Aorta (tissue), 5 donors: ENCODE measurements at places on chromosomes 2 and 18.

GRCh38 chr2:67260343-67261277 is 136.5 kb upstream of the ETAA1 start:
- DNase-seq = peak; percentile 91

GRCh38 chr2:217332417-217332791 is 472.5 kb upstream of the TNP1 start:
- DNase-seq = no peak

DNA sequence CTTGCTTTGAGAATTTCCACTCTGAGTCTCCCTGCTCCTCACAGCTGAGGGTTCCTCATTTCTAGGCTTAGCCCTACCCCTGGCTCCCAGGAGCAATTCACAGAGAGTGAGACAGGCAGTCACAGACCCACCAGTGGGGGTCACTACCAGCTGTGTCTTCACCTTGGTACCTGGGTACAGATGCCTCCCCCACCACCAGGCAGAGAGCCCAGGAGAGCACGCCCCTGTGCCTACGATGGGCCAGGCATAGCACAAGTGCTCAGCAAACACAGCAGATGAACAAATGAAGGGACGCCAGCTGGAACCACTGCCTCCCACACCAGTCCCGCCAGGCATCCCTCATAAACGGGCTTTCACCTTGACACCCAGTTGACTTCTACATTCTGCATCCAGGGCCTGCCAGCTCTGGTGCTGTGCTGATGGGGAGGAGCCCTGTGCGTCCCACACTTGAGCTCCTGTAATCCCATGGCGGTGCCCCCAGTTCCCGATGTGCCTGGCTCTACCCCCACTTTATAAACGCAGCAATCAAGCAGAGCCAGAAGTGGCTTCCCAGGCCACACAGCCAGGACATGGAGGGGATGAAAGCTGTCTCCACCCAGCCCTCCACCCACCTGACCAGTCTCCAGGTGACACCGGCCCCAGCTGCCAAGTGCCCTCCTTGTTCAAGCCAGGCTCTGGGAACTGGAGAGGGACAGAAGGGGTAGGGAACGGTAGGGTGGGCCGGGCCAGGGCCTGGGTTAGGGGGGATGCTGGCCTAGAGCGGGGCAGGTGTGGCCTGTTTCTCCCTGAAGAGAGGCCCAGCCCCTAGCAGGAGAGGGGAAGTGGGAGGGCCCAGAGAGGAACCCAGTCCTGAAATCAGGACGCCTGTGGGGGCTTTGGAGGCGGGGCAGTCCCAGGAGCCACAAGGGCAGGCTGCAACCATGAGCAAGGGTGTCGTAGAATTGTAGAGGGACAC is 42.5 kb downstream of the SCTR start:
- no peak for DNase-seq

- no peak for DNase-seq
These were observed 185.8 kb upstream of the ACVR2A start for GRCh38 chr2:147659051-147659450.

DNA sequence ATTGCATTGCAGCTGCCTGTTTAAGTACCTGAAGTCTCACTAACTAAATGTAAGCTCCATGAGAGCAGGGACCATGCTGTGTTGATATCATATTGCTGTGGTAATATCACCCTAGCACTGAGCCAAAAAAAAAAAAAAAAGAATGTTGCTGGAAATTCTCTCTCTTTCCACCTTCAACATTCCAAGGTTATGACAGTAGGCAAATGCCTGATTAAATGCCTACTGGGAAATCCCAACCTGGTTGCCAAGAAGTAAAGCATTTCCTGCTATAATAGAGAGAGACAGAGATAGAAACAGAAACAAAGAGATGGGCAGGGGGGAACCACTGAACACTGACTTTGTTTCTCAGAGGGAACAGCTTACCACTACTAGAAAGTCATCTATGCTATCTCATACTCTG is 1604.2 kb downstream of the LRP1B start:
- no peak for DNase-seq

DNA sequence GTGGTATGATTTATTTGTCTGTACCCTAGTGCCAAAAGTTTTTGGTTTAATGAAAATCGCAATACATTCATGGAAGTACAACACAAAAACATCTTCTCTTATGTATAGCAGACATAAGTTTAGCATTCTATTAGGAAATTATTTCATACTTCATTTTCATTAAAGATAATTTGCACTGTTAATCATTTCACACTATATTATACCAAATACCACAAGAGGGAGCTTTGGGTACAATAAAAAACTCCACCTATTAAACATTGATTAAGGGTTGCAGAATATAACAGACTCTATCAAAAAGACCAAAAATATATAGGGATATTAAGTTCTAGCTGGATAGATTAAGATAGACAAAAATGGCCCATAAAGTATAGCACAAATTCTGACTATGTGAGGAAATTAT is 79.0 kb downstream of the SLC66A3 start:
- no peak for DNase-seq

GRCh38 chr2:109021895-109022300 is 32.9 kb upstream of the EDAR start:
- no peak for DNase-seq

DNA sequence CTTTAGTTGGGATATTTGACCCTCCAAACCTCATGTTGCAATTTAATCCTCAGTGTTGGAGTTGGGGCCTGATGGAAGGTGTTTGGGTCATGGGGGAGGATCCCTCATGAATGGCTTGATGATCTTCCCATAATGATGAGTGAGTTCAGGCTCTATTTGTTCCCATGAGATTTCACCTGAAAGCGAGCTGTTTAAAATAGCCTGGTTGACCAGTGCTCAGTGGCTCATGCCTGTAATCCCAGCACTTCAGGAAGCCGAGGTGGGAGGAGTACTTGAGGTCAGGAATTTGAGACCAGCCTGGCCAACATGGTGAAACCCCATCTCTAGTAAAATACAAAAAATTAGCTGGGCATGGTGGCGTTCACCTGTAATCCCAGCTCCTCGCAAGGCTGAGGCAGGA is 14.9 kb upstream of the PSME4 start:
- no peak for DNase-seq

GRCh38 chr18:70116949-70117348 is 88.5 kb downstream of the RTTN start:
- no peak for DNase-seq

- DNase-seq = no peak
These were observed 26.0 kb upstream of the FLACC1 start for GRCh38 chr2:201383136-201383535.

- DNase-seq = peak; percentile 76
These were observed 105.8 kb upstream of the SMAD2 start for GRCh38 chr18:48036226-48036625.

DNA sequence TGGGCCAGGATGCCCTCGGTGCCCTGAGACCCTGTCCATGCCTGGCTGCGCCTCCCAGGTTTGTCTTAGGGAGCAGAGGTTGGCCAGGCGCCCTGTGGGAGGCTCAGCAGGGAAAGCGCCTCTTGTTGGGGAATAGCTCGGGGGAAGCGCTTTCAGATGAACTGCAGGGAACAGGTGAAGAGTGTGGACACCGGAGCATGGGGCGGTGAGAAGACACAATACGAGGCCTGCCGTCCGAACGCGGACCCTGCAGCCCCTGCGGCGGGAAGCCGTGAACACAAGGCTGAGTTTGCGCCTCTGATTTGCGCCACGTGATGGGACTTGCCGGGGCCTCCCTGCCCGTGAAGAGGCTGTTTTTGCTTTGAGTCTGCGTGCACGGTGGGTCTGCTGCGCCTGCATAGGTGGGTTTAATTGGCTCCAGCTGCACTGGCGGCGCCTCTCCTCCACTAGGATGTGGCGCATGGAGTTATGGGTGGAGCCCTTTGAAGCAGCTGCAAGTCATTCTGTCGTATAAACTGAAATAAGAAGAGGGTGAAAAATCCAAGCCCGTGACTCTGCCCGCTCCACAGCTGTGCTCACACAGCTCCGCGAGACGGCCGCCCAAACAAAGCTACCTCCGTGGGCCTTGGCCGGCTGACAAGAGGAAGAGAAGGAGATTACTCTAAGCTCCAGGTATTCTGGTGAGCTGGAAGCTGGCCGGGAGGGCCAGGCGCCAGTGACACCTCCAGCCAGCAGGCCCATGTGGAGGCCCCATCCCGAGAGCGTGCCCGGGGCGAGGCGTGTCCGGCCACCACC is 103.5 kb upstream of the CTDP1 start:
- peak; percentile 42 for DNase-seq

- DNase-seq = no peak
These were observed 16.7 kb upstream of the PDIA6 start for GRCh38 chr2:10829299-10829698.

GRCh38 chr18:55732227-55733106 is 144.5 kb upstream of the TCF4 start:
- no peak for DNase-seq

- DNase-seq = no peak
These were observed 169.7 kb upstream of the NOSTRIN start for GRCh38 chr2:168632709-168633121.

- no peak for DNase-seq
These were observed 2.1 kb upstream of the OTX1 start for GRCh38 chr2:63048367-63049171.

- no peak for DNase-seq
These were observed 58.6 kb downstream of the SP110 start for GRCh38 chr2:230161184-230161583.

DNA sequence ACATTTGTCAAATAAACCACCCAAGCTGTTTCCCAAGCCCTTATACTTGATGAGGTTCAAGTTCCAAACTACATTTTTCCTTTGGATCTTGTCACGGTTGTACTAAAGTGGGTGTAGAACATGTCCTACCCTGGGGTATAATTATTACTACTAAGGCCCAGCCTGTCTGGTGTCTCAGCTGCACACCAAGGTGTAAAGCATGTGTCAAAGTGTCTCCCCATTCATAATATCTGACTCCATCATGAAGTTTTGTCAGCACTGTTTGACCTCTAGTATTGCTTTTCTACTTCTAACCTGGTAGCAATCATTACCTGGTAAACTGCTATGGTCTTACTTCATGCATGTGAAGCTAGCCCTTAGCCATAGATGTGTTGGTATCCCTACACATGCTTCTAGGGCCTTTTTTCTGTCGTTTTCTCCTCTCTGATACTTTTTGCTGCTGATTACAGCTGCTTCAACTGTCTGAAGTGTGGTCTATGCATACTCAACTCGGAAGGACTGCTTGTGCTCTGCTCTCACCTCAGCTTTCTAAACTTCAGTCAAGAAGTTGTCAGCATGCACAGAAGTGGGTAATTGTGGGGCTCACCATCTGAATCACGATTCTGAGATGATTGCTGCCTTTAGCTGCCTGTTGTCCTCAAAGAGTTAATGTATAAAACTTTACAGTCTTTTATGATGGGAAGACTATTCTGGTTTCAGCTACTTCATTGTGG is 445.7 kb upstream of the TRIB2 start:
- no peak for DNase-seq

- no peak for DNase-seq
These were observed 38.2 kb downstream of the ACVR1 start for GRCh38 chr2:157837851-157838441.

DNA sequence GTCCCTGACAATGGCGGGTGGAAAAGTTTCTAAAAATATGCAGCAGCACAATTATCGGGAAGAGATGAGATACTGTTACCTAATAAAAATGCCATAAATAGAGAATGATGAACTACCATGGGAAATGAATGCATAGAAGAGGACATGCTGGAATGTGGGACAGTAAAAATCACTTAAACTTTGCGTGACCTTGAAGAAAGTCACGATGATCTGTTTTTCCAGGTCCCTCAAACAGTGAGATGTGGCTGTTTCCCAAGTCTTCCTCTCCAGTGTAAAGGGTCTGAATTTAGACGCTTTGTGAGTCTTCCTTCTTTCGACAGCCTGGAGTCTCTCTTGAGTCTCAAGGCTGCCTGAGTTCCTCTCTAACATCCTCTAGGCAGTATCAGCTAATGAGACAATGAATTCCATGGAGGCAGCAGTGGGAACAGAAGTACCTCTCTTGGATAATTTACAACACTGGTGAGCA is 1.4 kb downstream of the CLUL1 start:
- no peak for DNase-seq

DNA sequence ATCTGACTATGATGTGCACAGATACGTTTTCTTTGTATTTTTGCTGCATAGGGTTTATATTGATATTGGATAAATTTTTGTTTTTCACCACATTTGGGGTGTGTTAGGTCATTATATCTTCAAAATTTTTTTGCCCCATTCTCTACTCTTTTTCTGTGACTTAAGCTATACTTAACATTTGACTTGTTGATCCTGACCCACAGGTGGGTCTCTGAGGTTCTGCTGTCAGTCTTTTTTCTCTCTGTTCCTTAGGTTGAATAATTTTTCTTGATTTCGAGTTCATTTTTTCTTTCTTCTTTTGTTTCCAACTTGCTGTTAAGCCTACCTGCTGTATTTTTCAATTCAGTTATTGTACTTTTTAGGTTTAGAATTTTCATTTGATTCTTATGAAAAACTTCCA is 12.1 kb downstream of the RAB3GAP1 start:
- no peak for DNase-seq

- DNase-seq = no peak
These were observed 58.4 kb upstream of the TMEM247 start for GRCh38 chr2:46420945-46421344.

DNA sequence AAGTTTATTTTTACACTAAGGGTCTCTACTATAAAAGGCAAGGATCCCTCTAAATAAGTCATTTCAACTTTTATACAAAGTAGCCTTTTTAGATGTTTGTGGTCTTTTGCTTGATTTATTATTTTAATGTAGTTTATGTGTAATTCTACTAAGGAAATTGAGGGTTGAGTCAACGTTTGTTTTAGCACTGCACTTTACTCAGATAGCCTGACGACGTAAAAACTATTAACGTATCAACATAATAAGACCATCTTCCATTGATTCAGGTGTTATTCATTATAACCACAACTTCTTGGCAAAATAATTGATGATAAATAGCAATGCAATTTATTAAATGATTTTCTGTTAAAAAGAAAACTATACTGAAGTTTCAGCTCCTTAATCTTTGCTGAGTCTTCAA is 1103.6 kb upstream of the ACVR2A start:
- DNase-seq = no peak

DNA sequence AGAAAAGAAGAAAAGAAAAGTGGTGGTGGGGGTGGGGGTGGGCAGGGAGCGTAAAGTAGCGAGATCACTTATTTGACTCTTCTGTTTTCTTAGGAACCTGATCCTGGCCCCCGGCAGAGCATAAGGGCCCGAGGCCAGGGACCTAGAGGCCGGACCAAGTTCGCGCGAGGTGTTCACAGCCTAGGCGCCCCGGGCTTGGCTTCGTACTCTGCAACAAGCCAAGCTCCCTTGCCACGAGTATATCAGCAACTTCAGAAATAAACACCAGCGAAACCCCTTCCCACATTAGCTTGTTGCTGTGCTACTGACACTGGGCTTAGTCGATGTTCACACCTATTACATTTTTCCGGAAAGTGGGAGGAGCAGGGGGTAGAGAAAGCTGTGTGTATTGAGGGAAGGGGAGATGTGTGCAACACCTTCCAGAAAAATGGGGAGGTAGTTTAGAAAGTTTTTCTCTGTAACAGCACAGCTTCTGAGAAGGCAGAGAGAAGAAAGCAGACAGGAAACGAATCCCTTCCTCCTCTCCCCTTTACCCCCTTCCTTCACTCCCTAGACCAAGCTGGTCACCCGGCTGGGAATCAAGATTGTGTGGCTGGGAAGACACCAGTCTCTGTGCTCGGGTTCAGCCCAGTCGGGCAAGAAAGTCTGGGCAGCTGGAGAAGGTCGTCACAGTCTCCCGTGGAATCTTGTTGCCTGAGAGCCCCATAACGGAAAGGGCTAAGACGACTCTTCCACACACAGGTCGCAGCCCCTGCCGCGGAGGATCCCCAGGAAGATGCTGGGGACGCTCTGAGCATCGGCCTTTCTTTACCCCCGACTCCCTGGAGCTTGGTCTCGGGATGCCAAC is 12.0 kb upstream of the SATB2 start:
- DNase-seq = no peak

GRCh38 chr2:12507295-12507694 is 209.4 kb upstream of the TRIB2 start:
- no peak for DNase-seq
